ENCODE measurements at places on chromosomes 6 and 20.

- no peak for DNase-seq
Observed at GRCh38 chr6:126682440-126682839, 342.5 kb downstream of the CENPW start.

DNA sequence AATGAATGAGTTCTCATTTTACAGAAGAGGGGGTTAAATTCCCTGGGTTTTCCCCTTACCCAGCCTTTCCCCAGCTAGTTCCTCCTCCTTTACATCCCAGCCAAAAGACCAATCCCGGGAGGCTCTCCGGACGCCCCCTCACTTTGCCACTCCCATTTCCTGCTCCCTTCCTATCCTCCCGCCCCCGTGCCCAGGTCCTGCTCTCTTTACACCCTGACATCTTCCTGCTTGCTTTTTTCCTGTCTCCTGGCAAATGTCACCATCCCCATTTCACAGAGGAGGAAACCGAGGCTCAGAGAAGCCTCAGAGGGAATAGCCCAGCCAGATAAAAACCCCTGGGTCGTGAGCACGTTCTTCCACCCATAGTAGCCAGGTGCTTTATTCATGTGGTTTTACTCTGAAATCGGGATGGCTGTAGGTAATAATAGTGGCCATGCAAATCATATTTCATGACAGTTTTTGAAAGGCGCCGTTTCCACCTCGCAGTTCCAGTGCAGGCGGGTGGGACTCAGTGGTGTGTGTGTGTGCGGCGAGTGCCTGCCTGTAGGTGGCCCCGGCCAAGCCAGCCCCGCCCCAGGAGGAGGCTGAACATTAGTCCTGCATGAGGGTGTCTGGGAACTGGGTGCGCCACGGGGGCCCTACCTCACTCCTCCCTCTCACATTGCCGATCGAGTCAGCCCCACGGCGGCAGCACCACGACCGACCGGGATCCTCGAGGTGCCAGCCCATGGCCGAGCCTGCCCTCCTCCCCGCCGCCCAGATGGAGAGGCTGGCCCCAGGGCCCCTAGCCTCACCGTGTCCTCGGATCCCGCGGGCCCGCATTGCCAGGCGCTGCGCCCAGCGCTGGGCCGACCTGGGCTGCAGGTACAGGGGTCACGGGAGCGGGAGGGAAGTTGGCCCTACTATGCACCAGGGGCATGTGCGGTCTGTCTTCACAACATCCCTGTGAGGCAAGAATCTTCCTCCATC lies at the start of gene ARHGAP40:
Gene ARHGAP40 (plus strand): TSS at position 594 of the 969 bp plus-strand sequence.
- no peak for DNase-seq

- no peak for DNase-seq
Observed at GRCh38 chr6:48624631-48625030, 513.6 kb upstream of the PTCHD4 start.

DNA sequence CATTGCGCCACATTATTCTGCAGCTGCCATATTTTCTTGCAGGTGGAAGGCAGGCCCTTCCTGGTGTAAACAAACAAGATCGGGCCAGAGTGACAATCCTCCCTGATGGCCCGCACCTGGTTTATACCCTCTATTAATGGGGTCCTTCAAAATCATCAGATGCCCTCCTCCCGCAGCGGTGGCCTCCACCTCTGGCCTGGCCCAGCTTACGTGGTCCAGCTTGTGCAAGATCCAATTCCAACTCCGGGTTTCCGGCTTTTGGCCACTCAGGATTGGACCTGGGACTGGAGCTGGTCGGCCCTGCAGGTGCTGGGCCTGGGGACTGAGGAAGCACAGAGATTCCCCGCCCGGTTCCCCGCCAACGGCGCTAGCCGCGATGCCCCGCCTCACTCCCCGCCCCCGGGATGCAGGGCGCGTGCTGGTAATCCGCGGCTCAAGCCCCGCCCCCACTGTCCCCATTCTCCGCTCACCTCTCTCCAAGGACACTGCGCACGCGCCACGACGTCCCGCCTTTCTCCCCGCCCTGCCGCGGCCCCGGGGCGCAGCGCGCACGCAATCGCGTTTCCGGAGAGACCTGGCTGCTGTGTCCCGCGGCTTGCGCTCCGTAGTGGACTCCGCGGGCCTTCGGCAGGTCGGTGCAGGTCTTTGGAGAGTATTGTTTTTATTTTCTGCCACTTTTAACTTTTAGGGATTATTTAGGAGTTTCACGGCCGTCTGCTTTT lies at the start of gene TMEM14B:
Gene TMEM14B (plus strand): TSS at position 555 of the 722 bp plus-strand sequence. CDS start 1,441 bp downstream, outside the sequence.
- DNase-seq = peak; percentile 99

DNA sequence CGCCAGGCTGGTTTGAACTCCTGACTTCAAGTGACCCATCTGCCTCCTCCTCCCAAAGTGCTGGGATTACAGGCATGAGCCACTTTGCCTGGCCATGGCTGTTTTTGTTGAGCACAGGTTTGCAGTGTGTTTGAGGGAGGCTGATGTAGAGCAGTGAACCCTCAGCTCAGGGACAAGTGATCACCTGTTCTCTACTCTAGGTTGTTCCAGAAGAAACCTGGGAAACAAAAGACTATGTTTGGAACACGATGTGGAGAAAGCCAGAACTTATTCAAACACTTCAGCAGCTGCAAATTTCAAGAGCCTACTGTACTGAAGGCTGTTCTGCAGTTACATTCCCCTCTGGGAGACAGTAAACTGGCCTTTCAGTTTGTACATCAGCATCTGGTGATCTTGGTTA lies 4.7 kb downstream of the TULP1 start:
- DNase-seq = no peak

DNA sequence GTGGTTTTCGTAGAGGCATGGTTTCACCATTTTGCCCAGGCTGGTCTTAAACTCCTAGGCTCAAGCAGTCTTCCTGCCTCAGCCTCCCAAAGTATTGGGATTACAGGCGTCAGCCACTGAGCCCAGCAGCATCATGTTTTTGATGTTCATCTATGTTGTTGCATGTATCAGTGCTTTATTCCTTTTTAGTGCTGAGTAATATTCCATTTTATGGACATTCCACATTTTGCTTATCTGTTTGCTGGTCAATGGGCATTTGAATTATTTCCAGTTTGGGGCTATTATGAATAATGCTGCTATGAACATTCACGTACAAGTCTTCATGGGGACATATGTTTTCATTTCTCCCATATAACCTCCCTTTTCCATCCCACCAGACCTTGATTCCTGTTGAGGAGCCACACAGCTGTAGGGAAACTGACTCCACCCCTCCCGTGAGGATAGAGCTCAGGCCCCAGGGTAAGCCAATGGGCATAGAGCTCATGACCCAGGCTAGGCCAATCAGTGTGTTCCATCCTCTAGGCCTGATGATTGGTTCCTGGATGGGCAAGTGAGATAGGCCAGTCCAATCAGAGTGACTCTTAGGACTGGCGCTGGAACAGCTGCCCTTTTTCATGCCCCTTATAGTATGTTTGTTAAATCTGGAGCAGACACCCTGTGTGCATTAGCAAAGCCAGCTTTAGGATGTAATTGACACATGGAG lies 49.5 kb downstream of the DLGAP4 start:
- no peak for DNase-seq

- no peak for DNase-seq
Observed at GRCh38 chr20:37305079-37305478, 15.6 kb downstream of the MANBAL start.

GRCh38 chr6:32623693-32624092 lies 13.5 kb upstream of the HLA-DQA1 start:
- DNase-seq = no peak

- DNase-seq = no peak
Observed at GRCh38 chr6:154236646-154237301, 119.8 kb downstream of the IPCEF1 start.

- DNase-seq = peak; percentile 72
Observed at GRCh38 chr20:12113468-12114371, 196.0 kb downstream of the BTBD3 start.

DNA sequence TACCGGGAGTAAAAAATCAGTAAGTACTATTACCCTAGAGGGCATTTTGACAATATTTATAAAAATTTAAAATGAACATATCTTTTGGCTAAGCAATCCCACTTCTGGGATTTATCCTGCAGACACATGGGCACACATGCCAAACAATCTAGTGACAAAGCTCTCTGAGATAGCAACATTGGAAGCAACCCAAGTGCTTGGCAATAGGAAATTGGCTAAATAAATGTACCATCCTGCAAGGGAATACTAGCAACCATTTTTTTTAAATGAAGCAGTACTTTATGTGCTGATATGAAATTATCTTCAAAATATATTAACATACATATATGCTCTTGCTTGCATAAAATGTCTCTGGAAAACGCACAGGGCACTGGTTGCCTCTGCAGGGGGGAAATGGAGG lies 133.8 kb downstream of the SNX5 start:
- no peak for DNase-seq
